Nephron progenitor cell (in vitro differentiated cells): ENCODE measurements at places on chromosomes 1 and 21.

DNA sequence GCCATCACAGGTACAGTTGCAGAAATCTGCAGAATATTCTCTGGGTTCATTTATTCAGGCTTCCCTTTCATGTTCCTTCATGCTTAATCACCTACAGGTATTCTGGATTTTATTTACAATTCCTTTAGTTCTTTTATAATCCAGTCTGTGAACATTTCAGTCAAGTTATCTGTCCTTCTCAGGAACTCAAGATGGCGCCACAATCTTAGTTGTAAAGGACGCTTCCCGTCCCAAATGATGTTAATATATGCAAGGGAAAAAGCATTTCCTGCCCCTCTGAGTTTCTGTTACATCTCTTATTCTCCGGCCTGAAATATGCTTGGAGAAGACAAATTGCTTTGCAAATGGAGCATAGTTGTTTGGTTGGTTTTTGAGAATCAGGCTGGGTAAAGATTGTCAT, 19.3 kb downstream of the F3 start:
- peak; percentile 21 for DNase-seq

DNA sequence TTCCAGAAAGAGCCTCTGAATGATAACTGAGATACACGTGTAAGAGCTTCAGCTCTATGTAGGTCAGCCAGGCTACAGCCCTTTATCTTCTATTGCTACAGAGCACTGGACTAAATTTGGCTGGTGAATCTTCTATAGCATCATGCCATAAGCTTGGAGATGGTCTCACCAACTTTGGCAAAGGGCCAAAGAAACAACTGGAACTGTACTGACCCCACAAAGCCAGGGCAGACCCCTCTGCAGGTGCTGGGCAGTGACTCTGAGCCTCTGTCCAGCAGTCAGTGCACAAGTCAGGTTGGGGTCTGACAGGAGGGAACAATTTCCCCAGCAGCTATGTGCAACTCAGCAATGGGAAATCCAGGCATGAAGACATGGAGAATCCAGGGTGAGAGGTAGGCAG, 57.8 kb upstream of the NFASC start:
- DNase-seq = no peak

DNA sequence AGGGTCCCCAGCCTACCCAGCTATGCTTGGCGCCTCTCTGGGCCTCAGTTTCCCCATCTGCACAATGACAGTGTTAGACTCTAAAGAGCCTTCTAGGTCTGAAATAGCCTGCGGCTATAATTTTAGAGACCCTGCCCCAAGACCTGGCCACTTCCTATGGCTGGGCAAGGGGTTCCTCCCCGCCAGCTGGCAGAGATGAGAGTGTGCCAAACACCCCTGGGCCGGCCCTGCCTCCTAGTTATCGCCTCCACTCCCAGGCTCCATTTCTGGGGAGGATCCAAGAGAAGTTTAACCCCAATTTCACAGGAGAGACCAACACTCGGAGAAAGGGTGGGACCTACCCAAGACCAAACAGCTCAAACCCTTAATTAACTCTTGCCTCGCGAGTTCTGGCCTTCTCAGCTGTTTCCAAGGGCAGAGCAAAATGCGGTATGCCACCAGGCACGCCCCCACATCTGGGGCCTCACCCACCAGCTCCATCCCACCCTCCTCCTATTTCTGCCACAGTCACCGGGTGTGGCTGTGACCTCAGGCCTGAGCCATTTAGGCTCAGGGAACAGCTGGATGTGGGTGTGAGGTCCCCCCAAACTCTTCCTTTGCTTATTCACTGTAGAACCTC, 35.7 kb downstream of the TTC39A start:
- DNase-seq = no peak

- no peak for DNase-seq
Observed at GRCh38 chr1:75841421-75841820, 44.7 kb downstream of the MSH4 start.

GRCh38 chr1:58683519-58683918, 16.3 kb downstream of the MYSM1 start:
- no peak for DNase-seq

GRCh38 chr1:93685918-93686317, 4.3 kb upstream of the BCAR3 start:
- no peak for DNase-seq

DNA sequence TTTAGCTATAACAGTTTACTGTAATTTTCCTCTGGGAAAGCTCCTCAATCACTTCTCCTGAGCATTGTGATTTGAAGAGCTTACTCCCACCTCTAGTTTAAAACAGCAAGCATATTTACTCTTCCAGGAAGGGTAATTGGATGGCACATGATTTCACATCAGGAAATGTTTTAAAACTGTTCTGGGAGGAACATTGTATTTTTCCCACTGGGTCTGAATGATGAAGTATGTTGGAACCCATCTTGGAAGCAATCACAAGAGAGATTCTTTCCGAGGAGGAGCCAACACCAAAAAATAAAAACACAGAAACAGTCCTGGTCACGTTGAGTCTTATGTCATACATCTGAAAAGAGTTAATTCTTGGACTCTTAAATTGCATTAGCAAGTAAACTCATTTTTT, 17.3 kb downstream of the MAP10 start:
- no peak for DNase-seq

DNA sequence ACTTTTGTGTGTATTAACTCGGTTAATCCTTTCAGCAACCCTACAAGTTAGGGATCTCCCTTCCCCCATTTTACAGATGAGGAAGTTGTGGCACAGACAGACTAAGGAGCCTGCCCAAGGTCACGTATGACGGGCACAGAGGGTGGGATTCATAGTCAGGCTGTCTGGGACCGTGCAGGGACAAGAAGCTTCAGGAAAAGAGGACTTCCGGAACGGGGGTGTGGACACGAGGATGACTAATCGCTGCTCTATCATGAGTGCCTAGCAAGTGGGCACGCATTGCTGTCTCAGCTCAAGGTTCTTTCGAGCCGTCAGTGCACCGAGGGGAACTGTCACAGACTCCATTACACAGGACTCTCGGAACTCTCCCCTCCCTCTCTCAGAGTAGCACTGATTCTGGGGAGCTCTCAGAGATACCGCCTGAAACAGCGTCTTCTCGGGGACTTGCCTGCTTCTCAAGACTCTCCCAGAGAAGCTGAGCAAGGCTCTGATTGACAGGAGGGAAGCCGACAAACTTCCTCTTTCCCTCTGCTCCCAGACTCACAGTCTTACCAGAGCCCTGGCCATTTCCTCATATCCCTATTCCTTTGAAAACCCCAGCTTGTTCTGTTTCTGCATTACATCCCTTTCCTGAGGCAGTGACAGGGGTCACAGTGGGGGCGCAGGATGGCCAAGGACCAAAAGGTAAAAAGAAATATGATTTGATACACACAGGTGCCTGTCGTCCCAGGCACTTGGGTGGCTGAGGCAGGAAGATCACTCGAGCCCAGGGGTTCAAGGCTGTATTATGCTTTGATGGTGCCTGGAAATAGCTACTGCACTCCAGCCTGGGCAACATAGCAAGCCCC, 14.4 kb downstream of the FHAD1 start:
- no peak for DNase-seq

DNA sequence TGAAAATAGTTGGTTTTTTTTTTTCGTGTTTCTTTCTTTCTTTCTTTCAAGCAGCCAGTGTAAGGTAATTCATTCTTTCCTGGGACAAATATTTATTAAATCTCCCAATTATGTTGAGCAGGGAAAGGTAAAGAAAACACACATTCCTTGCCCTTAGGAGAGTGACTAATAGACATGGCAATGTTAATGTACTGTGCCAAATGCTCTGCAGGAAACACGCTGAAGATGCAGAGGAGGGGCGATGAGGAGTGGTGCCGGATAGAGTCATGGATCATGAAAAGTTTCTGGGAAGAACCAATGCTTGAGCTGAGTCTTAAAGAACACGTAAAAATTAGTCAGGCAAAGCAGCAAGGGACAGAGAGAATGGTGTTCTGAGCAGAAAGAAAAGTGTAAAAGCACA, 199.2 kb downstream of the DNM3 start:
- no peak for DNase-seq

DNA sequence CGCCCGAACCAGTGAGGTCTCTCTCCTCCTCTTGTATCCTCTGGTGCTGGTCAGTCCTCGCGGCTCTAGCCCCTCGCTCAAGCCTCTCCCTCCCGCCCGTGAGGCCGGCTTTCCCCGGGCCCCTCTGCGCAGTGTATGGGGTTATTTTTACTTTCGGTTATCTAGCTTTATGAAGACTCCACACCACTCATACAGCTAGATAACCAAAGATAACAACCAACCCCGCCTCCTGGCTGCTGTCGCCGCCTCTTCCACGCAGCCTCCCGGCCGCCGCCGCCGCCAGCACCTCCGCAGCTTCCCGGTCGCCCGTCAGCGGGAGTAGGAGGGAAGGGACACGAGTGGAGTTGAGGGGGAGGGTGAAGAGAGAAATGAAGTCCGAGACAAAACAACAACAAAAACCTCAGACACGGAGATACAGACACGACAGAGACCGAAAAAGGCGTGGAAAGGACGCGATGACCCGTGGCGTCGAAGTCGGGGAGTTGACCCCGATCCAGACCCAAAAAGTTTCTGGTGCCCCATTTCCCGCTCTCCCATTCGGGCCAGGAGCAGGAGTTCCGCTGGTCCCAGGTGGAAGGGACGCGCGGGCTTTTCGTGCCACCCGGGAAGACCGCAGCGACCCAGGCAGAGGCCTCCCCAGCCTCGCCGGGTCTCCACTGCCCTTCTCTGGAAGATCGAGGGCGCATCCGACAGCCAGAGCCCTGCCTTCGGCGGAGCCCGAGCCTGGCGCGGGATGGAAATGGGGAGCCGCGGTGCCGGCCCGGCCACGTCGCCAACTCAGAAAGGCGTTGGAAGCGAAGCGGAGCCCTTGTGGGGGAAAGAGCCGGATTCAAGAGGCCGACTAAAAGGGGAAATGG, 51.4 kb downstream of the RHBG start:
- DNase-seq = no peak

DNA sequence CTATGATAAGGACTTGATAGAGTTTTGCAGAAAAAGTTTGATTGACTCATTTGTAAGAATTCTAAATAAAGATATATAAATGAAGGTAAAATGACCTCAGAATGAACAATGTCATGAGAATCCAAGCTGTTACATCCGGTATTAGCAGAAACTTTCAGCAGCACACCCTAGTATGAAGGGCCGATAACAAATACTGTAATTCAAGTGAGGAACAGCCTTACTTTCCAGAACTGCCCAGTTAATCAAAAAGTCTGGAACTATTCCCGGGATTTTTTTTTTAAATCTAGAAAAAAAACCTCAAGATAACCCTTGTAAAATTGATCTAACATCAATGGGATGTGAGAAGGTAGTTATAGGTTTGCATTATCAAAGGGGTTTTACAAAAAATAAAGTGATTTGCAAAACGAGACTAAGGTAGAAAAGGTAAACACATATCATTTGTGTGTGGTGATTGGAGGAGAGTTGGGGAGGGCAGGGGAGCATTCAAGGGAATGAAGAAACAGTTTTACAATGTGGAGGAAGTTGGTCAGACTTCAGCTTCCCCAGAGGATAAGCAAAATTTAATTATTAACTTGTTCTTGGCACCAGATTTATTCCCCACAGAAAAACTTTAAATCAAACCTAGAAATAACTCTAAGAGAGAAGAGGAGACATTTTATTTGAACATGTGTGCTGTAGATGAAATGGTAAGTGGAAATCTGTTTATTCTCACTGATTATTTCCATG, 75.9 kb upstream of the VCAM1 start:
- no peak for DNase-seq

DNA sequence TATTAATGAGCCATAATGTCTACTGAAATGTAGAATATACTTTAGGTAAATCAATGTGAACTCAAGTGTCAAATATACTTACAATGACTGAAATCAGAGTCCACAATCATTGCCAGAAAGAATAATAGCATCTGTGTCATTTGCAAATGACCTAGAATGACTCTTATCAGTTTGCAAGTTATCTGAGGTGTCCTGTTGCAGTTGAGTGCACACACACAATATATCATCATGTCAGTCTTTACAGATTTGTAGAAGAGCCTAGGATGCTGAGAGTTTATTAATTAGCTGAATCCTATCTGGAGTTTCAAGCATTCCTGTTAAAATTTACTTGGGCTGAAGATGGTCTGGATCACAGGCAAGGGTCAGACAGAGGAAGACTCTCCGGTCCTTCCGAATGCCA, 324.0 kb upstream of the GREM2 start:
- no peak for DNase-seq

GRCh38 chr1:112532064-112532463, 23.3 kb downstream of the WNT2B start:
- DNase-seq = no peak

GRCh38 chr1:51997974-51998382, 7.5 kb upstream of the RAB3B start:
- DNase-seq = no peak

GRCh38 chr21:43027846-43028731, 47.5 kb downstream of the CBS start:
- DNase-seq = no peak

GRCh38 chr1:192977089-192977706, 82.0 kb downstream of the UCHL5 start:
- DNase-seq = no peak

GRCh38 chr1:70075761-70076160, 129.6 kb downstream of the LRRC40 start:
- no peak for DNase-seq

DNA sequence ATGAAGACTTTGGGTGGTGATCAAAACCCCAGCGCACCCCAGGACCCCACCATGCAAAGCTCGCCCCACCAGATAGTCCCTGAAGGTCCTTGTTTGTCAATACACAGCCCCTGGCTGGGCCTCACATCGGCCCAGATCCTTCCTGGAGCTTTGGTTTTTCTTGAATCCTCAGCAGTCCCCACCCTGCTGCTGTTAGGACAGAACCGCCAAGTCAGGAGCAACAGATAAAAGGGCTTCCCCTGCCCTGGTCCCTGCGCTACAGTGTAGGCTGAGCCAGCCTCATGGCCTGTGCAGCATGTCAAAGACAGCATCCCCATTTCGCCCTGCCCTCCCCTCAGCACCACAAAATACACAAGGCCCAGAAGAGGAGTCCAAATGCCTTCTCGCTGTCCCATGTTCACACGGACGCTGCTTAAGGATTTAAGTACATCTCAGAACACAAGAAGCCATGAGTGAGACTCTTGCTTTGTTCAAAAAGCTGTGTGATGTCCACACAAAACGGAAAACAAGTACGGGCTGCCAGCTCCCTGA, 65.7 kb downstream of the PSMG1 start:
- no peak for DNase-seq

- DNase-seq = no peak
Observed at GRCh38 chr1:24443241-24443656, 27.6 kb downstream of the NIPAL3 start.

DNA sequence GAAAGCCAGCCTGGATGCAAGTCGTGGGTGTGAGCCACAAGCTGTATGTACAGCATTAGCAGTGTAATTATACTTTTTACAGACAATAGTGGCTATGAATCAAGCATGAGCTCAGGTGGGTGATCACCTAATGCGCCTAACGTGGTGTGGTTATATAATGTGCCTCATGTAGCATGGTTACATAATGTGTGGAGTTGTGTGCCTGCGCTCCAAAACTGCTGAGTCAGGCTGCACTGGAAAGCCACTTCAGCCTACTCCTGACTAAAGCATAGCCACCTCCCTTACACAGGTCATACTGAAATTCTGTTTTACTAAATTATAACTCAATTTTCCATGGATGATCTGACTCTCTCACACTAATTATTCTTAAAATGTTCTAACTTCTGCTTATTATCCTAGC, 69.8 kb downstream of the KCNT2 start:
- DNase-seq = no peak
